ENCODE measurements at places on chromosomes 16 and 17.
A peak's percentile ranks its signal among the peaks of the same experiment; 100 is the strongest.

DNA sequence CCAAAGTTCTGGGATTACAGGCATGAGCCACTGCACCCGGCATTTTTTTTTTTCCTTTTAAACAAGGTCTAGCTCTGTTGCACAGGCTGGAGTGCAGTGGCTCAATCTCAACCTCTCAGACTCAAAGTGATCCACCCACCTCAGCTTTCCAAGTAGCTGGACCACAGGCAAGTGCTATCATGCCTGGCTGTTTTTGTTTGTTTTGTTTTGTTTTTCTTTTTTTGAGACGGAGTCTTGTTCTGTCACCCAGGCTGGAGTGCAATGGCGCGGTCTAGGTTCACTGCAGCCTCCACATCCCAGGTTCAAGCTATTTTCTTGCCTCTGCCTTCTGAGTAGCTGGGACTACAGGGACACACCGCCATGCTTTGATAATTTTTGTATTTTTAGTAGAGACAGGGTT lies 19.1 kb upstream of the ZC3H7A start:
- no peak for DNase-seq

DNA sequence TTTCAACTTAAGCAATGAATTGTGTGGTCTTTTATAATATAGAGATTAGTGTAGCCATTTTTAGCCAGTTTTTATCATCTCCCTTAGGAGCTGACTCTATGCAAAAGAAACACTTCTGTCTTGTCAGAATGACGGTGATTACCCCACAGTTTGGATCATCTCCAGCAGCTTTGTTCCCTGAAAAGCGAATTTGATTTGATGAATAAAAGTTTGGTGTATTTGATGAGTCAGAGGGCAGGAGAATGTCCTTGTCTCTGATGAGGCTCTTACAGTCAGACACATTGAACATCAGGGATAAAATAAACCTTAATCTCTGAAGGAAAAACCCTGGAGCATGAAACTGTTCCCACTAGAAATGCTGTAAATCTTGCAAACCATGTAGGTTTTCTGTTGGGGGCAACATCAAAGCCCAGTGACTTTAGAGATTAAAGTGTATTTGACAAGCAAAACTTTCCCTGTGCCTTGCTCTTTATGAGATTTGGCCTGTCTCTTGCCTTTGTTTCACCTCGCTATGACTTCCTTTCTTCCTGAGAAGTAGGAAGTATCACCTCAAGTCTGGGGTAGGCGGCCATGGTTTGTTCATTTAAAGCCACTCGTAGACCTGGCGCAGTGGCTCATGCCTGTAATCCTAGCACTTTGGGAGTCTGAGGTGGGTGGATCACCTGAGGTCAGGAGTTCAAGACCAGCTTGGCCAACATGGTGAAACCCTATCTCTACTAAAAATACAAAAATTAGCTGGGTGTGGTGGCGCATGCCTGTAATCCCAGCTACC lies 209.3 kb downstream of the FTO start:
- peak; percentile 16 for DNase-seq

GRCh38 chr16:12637002-12637401 lies 166.7 kb downstream of the CPPED1 start:
- DNase-seq, result no peak

DNA sequence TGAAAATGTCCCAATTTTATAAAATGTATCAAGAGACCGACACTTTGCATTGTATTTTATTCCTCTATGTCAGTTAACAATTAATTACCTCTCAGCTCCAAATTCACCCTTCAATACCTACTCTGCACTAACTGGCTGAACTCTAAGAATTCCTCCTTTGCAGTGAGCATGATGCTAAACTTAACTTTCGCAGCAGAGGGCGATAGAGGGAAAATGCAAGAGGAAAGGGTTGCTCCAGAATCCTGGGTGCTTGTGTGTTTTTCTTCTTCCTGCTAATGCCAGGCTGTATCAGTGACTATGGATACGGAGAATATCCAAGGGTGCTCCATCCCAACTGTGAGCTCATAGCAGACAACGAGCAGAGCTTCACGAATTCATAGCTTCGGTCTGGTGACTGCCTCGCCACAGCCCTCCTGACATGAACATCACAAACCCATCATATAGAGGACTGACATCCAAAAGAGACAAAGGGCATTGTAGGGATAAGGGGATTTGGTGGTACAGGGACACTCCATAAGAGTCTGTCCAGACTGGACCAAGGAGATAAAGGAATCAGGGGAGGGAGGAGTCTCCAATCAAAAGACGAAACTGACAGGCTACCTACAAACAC lies 172.9 kb downstream of the STX8 start:
- no peak for DNase-seq

GRCh38 chr16:88103581-88104188 lies 152.5 kb downstream of the BANP start:
- DNase-seq, result no peak

- DNase-seq, result no peak
These were observed 40.6 kb downstream of the MPRIP start for GRCh38 chr17:17082878-17083277.

- DNase-seq, result no peak
These were observed 585 bp downstream of the WRAP53 start for GRCh38 chr17:7688808-7689316.
